IMR-90 (cell line): ENCODE measurements at places on chromosomes 7 and 10.

- DNase-seq: no peak
Measured at GRCh38 chr7:100693312-100694097, 545 bp downstream of the GIGYF1 start.

DNA sequence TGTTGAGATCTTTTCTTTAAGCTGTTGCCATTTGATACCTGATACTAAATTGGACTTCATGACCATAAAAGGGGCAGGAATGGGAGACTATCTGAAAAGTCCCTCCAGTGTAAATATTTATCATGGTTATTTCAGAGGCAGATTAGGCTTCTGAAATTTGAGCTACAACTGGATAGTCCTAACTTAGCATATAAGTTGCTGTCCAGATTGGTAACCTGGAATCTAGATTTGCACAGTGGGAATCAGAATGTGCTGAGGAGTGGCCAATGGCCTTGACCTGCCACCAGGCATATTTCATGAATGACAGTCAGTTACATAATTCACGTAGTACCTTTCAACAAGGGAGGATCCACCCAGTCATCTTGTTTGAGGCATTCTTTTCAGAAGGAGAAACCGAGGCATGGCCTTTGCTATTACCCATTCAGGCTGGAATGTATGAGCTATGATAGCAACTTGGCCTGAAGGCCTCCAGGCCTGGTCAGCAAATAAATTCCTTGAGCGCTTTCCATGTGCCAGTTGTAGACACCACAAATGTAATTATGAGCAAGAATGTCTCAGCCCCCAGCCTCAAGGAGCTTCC is 80.0 kb downstream of the EEPD1 start:
- DNase-seq: peak; percentile 77

DNA sequence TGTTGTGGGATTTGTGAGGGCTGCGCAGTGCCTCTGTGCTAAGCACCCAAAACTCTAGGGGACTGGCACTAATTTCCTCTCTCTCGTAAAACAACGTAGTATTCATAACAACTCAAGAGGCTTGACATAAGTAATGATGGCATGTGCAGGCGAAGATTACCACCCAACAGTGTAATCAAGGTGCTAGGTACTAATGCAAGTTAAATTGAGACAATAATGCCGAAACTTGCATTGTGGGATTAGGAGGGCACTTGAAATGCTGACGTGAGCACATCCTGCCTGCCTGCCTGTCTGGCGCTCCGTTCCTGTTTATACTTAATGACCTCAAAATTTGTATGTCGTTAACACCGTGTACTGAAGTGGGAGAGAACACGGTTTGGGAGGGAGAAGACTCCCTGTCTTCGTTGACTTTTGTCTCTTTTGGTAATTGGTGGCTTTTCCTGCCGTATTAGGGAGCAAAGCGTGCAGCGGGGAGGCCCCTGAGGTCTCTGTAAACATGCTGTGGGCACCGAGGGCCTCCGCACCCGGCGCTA is 139.0 kb downstream of the MGMT start:
- DNase-seq: no peak

- DNase-seq: no peak
Measured at GRCh38 chr7:1230411-1231213, 2.1 kb upstream of the UNCX start.

GRCh38 chr7:48959676-48960075 is 35.3 kb downstream of the CDC14C start:
- no peak for DNase-seq

- DNase-seq: no peak
Measured at GRCh38 chr10:75969031-75969430, 537.6 kb downstream of the LRMDA start.

DNA sequence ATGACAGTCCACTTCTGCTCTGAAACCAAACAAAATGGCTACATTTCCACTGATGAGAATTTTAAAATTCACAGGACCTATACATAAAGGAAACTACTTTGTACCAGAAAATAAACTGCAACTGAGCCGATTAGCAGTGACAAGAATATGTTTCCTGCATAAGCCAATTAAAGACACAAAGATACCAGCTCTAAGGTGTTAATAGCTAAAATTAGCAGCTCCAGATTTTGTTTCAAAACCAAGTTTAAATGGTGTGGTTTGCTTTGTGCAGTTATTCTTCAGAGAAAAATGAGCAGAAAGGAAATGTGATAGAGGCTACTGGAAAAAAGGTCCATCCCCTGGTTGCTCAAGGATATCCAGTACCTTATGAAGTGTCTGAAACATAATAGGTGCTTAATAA is 123.2 kb downstream of the ANK3 start:
- DNase-seq: no peak

DNA sequence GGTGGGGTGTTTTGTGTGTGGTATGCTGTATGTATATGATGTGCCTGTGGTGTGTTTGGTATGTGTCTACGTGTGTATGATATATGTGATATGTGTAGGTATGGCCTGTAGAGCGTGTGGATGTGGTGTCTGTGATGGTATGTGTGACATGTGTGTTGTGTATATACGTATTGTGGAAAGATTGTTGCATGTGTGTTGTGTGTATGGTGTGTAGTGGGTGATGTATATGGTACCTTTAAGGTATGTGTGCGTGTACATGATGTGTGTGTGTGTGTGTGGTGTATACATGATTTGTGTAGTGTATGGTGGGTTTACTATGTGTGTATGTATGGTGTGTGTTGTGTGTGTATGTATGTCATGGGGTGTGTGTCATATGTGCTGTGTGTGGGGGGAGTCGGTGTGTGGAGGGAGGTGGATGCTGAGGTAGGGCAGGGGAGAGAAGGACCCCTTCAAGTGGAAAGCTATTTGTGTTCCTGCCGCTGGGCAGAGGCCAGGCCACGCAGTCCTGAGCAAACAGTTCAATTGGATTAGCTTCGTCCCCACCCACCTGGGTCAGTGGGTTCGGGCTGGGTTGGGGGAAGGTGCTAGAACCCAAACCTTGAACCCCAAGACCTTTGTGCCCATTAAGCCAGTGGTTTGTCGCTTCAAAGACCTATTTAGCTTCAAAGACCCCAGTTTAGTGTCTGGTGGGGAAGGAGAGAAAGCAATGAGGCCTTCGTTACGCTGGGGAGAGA is 1.9 kb upstream of the TRPV6 start:
- DNase-seq: no peak

DNA sequence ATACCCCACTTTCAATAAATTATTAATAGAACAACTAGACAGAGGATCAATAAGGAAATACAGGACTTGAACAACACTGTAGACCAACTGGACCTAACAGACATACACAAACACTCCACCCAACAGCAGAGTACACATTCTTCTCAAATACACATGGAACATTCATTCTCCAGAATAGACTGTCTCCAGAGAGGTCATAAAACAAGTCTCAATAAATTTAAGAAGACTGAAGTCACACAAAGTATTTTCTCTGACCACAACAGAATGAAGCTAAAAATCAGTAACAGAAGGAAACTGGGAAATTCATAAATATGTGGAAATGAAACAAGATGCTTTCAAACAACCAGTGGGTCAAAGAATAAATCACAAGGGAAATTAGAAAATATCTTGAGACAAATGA is 119.8 kb downstream of the SMURF1 start:
- DNase-seq: no peak

DNA sequence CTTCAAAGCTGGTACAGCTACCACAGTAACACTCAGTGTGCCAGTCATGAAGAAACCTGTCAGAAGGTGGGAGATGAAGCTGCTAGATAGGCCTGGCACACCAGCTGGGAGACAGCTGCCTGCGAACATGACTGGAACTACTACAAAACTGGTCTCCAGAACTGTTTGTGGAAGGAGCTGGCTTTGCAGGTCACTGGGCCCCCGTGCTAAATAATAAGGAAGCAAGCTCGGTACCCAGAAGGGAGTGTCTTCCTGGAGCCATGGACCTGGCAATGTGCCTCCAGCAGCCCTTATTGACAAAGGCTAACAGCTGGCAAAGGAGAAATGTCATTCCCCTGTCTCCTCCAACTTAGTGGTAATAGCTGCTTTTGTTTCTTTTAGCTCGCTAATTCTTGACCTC is 1217.6 kb upstream of the LRRN3 start:
- DNase-seq: no peak

GRCh38 chr7:19112274-19113001 is 5.0 kb downstream of the TWIST1 start:
- peak; percentile 57 for DNase-seq

- no peak for DNase-seq
Measured at GRCh38 chr10:79409726-79410085, 35.7 kb downstream of the ZCCHC24 start.

DNA sequence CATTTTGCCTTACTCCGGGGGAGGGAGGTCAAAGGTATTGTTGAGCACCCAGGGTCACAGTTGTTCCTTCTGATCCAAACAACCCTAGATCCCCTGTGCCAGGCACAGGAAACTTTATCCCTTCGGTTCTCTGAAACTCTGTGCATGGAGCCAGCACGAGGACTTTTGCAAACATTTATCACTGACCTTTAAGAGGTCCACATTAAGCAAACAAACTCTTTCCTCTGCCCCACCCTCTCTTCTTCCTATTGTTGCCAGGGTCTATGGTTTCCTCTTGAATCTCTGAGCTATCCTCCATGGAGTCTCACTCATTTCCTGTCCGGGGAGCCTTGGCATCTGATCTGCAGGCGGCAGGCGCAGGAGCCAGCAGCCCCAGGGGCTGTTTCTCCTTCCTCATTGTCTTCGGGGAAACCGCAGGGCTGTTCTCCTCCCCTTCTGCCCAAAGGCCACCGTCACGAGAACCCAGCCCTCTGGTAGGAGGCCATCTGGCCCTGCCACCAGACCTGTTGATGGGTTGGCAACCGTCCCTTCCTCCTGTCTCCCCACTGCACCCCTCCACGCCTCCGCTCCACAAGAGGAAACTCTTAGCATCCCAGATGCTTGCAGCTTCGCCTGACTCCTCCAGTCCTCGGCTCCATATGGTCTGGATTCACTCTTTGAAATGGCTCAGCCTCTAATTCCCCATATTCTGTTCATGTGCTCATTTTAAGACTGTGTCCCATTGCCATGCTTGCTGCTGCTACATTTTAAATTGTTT is 327.3 kb upstream of the NRP1 start:
- no peak for DNase-seq

- no peak for DNase-seq
Measured at GRCh38 chr7:132708470-132708869, 132.2 kb upstream of the PLXNA4 start.

GRCh38 chr7:155993420-155994278 is 181.4 kb upstream of the SHH start:
- DNase-seq: no peak

- peak; percentile 94 for DNase-seq
Measured at GRCh38 chr10:90319188-90319914, 538.5 kb downstream of the HTR7 start.

GRCh38 chr7:159102681-159103381 is 41.8 kb downstream of the VIPR2 start:
- no peak for DNase-seq

GRCh38 chr7:41579961-41580935 is 122.6 kb downstream of the INHBA start:
- DNase-seq: peak; percentile 96

- peak; percentile 93 for DNase-seq
Measured at GRCh38 chr10:4131407-4132215, 346.6 kb upstream of the KLF6 start.

- DNase-seq: no peak
Measured at GRCh38 chr7:23216021-23216420, 30.6 kb upstream of the GPNMB start.

GRCh38 chr10:52443419-52444388 is 129.6 kb downstream of the DKK1 start:
- DNase-seq: peak; percentile 87

DNA sequence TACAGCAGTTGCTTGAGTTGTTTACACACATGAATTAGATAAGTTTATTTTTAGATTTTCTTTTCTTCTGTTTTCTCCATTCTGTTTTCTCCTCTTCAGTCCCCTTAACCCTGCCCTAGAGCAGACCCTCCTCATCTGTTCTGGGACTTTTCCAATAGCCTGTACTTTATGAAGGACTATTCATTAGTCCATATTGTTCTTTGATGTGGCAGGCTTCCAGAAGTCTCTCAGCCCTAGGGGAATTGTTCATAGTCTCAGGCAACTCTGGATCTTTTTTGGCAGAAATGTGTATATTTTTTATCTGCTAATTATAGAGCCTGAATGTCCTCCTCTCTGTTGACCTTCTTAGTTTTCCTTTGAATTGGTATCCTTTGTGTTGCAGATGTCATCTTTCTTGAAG is 25.4 kb downstream of the KAT6B start:
- DNase-seq: no peak

DNA sequence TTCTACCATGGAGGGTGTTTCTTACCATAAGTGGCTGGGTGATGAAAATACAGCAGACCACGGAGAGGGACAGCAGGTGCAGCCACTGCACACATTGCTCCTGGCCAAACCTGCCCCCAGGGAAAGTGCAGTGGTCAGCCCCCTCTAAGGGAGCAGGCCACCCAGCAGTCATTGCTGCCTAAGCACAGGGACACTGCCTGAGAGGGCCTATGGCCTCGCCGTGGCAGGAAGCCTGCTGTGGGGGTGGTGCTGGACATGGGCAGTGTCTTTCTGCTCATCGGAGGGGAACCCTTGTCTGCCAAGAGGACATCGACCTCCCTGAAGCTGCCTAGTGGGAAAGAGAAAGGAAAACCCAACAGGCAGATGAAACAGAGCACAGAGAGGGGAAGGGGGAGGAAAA is 118.3 kb downstream of the PKD1L1 start:
- no peak for DNase-seq

- DNase-seq: peak; percentile 41
Measured at GRCh38 chr7:140475747-140476333, 3.5 kb downstream of the MKRN1 start.

DNA sequence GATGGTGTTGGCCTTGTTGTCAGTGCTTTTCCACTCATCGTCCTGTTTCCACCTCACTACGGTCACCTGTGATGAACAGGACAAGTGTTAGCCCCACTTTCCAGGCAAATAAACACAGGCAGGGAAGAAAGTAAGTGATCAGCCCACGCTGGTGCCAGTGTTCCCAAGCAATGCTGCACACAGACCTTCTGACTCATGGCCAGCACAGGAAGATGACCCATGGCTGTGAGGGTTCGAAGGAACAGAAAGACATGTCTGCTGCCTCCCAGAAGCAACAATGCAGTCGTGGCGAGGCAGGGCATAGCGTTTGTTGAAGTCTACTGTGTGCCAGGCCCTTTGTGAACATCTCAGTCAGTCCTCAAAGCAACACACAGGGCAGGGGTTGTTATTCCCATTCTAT is 35.7 kb downstream of the SLC29A3 start:
- DNase-seq: peak; percentile 20

DNA sequence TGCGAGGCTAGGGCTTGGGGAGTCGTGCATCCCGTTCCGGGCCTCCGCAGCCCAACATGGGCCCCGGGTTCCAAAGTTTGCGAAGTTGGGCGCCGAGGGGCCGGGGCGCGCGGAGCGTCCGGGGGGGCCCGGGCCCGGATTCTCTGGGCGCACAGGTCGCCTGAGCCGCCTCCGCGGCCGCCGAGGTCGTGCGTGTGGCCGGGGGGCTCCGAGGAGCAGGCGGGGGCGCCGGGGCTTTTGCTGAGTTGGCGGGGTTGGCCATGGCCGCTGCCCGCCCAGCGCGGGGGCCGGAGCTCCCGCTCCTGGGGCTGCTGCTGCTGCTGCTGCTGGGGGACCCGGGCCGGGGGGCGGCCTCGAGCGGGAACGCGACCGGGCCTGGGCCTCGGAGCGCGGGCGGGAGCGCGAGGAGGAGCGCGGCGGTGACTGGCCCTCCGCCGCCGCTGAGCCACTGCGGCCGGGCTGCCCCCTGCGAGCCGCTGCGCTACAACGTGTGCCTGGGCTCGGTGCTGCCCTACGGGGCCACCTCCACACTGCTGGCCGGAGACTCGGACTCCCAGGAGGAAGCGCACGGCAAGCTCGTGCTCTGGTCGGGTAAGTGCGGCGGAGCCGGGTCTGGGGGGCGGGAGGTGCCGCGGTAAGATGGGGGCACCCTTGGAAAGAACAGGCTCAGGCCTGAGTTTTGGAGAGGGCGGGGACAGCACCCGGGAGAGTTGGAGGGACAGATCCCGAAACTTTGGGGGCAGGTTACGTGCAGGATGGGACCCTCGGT is 643 bp downstream of the SMO start:
- DNase-seq: peak; percentile 27
